Right renal pelvis (tissue), 4 donors: ENCODE measurements at places on chromosomes 12 and 14. TPM values are rescaled to one million over a fixed set of nuclear protein-coding genes. Genes with fewer than 3 reads are reported as not detected.

- DNase-seq: no peak
These were observed 362.6 kb downstream of the BCL11B start for GRCh38 chr14:98909251-98909944.

Gene KRT82
- not detected for polyA plus RNA-seq

Gene TC2N
- polyA plus RNA-seq: 12.8 TPM

DNA sequence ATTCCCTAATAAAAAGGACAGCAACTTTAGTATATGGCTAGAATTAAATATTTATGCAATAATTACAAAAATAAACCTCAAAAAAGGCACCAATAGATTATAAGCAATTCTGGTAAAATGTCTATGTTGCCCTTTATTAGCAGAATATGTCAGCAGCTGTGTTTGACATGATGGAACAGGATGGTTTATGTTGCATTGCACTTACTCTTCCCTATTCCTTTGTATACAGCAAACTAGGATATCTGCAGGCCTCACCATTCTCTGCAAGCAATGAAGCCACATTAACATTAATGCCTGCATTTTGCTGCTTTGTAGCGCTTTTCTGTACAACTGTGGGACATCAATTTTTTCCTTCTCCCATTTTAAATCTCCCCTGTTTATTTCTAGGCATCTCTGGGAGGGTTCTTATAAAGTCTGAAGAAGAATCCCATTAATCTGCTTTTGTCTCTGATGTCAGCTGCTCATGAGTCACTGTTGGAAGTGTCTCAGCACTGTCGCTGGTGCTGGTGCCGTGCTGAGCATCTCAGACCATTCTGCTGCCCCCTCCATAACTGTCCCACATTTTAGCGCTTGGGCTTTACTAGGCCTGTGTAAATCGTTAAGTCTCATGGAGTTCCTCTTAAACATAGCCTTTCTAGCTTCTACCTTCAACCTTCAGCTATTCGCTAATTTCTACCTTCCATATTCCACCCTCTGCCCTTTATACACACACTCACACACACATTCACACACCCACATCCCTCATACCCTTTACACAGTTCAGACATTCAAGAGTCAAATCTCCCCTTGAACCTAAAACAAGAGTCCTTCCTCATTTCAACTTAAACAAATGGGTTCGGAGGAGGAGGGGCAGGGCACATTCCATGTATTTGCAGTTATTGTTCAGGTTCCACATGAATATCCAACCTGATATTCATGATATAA is 64.4 kb upstream of the TRHDE start:
- DNase-seq: no peak

DNA sequence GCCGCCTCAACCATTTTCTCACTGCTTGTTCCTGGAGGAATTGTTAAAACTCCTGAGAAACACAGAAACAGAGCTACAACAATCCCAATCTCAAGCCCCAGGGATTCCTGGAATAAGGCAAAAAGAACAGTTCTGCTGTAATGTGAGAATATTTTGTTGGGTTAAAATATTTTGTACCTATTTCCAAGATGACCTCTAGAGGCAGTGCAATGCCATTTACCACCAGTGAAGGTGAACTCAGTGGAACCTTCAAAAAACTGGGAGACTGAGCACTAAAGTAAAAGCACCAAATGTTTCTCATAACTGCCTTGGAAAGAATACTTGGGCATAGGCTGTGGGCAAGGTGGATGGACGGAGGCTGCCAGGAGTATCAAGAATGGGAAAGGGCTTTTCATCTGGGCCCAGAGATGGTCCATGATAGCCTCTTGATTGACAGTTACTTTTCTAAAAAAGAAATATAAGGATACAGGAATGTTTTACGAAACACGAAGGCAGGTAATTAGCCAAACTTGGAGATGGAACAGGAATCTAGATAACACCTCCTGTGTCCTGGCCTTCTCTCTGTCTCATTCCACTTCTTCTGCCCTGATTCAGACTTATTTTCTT is 334.0 kb upstream of the FLRT2 start:
- no peak for DNase-seq

Gene MUCL1
- polyA plus RNA-seq: not detected

- no peak for DNase-seq
These were observed 22.4 kb upstream of the FKBP4 start for GRCh38 chr12:2772370-2772769.

- peak; percentile 58 for DNase-seq
These were observed 5.0 kb downstream of the CELA1 start for GRCh38 chr12:51341251-51342007.

DNA sequence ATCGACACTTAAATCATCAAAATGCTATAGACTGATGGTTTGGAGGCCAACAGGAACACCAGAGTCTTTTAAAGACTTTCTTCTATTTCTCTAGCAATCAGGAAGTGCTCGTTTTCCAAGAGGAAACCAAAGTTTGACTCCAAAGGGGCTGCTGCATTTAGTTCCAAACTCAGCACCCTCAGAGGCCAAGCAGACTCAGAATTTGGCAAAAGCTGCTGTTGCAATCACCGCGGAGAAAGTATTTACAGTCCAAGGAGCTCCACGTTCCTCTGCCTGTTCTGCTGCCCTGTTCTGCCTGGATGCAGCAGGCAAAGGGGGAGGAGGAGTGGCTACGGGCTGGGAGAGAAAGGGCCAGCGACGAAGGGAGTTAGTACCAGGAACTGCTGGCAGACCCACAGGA is 325.1 kb downstream of the BCL11B start:
- peak; percentile 27 for DNase-seq

Gene ZNF891
- 3.5 TPM for polyA plus RNA-seq

DNA sequence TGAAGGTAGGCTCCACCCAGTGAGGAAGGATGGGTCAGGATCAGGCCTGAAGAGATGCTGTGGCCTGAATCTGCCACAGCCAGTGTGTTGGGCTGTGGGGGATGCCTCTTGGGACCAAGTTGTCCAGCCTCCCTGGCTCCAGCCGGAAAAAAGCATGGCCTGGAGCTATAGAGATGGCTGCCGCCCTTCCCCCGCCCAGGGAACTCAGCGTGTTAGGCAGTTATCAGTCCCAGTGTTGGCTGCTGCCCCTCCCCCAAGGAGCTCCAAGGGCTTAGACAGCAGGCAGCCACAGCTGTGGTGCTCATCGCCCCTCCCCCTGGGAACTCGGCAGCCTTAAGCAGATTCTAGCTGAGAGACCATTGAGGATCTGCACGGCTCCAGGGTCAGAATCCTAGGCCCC is 158.0 kb downstream of the CAPZA3 start:
- DNase-seq: no peak

GRCh38 chr12:50201987-50202521 is 34.9 kb upstream of the CERS5 start:
- DNase-seq: peak; percentile 40

GRCh38 chr14:75165586-75166391 is 10.6 kb downstream of the TMED10 start:
- DNase-seq: no peak

DNA sequence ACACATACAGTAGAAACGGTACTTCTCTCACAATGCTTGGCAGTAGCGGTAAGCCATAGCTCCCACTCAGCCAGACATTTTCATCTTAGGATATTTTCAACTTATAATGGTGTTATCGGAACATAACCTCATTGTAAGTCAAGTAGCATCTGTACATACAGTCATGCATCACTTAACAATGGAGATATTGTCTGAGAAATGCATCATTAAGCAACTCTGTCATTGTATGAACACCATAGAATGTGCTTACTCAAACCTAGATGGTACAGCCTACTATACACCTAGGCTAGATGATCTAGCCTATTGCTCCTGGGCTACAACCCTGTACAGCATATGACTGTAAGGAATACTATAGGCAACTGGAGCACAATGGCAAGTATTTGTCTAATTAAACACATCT is 40.8 kb downstream of the RPS6KA5 start:
- DNase-seq: no peak

DNA sequence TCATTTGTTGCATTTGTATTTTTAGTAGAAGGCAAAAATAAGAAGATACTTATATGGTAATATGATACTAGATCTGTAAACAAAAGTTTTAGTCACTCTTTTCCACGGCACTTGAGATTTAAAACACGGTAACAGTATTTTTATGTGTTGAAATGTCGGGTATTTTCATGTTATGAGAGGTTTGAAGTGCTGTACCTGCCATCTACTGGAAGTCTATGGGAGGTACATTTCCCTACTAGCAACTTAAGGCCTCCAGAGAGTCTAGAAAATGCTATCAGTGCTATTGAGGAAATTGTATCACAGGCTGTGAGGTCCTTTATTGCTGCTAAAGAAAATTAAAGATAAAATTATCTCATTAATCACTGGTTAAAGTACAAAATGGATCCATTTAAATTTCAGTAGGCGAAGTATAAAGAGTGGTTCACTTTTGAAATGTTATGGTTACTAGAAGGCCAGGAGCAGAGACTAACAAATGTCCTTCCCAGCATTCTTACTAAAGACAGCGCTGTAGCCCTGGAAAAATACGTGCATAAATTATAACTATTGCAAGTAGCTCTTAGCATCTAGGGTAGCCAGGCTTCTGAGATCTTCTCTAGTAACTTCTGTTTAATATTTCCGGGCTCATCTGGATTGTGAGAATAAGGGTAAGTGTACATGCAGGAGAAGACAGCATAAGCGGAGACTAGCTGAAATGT is 77.6 kb upstream of the PRKD1 start:
- DNase-seq: peak; percentile 31

- DNase-seq: no peak
These were observed 219.8 kb downstream of the SLC2A13 start for GRCh38 chr12:39886106-39886505.

DNA sequence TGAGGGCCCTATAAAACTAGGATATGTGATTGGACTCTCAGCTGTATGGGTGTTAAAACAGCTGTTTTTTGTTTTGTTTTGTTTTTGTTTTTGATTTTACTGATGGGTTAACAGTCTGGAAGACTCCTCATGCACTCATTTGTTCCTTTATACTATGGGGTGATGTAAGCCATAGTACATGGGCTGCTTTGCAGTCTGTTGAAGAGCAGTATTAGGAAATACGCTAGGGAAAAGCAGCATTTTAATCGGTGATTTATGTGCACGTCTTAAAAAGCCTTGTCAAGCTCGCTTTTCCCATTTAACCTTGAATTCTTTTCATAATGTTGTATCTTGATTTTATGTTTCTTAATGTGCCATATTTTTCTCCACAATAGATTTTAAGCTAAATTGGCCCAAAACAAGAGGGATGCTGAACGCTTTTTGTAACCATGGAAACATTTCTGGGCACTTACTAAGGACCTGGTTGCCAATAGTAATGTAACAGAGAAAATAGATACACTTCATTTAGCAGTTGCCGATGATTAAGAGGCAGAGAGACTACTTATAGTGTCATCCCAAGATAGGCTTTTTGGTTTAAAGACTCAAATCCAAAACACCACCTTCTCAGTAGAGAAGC is 244.0 kb downstream of the SNAPC1 start:
- DNase-seq: no peak

Gene CLEC1B
- 3.3 TPM for polyA plus RNA-seq

Gene PSMB11
- polyA plus RNA-seq: not detected

DNA sequence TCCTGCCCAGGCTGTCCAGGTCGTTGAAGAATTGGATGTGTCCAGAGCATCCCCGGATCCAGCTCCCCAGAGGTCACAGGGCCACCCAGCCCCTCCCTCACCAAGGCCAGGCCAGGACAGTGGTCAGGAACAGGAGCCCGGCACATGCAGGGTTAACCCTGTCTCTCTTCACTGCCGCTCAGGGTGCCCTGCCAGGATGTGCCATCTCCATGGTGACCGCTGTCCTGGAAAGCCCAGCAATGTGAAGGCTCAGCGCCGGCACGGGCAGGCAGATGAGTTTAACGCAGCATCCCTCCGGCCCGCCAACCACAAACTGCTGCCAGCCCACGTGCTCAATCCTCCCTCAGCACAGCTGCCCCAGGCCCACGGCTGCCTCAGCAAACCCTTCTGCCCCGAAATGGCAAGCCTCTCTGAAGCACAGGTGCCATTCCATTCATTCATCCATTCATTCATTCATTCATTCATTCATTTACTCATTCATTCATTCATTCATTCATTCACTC is 4.4 kb downstream of the TMEM179 start:
- DNase-seq: no peak

Gene VPS29
- 137 TPM for polyA plus RNA-seq

Gene KSR2
- 0.97 TPM for polyA plus RNA-seq

DNA sequence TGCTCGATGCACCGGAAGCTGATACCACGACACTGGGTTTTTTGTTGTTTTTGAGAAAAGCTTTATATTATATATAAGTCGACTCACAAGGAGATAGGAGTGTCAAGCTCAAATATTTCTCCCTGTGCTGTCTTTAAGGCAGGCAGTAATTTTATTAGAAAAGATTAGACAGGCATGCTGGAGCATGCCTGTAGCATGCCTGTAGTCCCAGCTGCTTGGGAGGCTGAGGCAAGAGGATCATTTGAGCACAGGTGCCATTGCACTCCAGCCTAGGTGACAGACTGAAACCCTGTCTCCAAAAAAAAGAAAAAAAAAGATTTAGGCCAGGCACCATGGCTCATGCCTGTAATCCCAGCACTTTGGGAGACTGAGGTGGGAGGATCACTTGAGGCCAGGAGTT is 51.8 kb downstream of the GNS start:
- no peak for DNase-seq

DNA sequence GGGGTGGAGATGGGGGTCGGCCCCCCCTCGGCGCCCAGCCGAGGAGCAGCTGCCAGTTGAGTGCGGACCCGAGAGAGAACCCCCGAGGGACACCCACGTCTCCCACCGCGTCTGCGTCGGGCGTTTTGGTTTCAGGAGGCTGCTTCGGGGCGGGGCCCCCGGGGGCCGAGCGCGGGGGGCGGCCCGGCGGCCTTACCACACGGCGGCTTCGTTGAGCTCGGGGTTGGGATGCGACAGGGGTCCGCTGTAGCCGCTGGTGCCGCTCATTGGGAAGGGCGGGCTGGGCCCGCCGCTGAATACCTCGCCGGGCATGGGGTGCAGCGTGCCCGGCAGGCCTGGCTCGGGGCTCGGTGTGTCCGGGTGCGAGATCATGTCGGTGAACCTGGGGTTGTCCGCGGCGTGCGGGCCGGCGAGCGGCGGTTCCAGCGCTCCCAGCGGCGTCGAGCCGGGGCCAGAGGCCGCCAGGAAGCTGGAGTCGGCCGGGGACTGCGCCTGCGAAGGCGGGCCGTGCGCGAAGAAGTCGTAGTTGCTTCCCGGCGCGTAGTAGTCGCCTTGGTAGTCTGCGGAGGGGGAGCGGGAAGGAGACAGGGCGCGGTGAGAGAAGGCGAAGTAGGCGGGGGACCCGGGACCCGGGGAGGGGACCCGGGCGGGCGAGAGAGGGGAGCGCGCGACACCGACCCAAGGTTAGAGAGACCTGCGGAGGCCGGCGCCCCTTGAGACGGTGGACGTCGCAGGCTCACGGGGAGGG is 8.5 kb downstream of the LHX5 start:
- DNase-seq: no peak

DNA sequence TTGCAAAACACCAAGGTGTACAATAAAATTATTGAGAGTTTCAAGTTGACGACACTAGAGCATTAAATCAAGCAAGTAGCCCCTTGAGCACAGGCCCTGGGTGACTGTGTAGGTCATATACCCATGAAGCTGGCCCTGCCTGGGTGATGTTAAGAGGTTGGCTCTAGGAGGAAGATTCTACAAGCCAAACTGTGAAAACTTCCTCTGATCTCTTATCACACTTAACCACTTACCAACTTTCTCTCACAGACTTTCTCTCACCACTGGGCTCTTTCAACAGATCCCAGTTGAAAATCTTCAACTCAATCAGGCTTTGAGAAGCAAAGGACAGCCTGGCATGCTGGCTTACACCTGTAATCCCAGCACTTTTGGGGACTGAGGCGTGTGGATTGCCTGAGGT is 186.9 kb upstream of the BTG1 start:
- no peak for DNase-seq

Gene PLBD2
- polyA plus RNA-seq: 20.0 TPM

Gene KRT78
- polyA plus RNA-seq: not detected

- DNase-seq: no peak
These were observed 16.2 kb downstream of the PSMC1 start for GRCh38 chr14:90272523-90272922.

Gene AP1G2
- polyA plus RNA-seq: 89.8 TPM

GRCh38 chr12:20493934-20494333 is 125.6 kb downstream of the PDE3A start:
- DNase-seq: no peak
